ENCODE measurements at places on chromosomes 16 and 17.

DNA sequence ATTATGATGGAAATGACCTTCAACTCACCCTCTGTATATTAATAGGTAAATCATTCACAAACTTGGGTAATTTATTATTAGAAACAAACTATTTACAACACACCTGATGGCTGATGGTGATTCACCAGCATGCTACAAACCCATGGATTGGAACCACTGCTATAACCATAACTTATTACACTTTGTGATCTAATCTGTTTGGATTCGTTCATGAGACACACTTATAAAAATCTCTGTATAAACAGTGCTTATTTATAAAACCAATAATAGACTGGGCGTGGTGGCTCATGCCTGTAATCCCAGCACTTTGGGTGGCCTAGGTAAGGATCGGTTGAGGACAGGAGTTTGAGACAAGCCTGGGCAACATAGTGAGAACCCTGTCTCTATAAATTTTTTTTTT, 16.0 kb downstream of the SMIM36 start:
- DNase-seq = no peak

DNA sequence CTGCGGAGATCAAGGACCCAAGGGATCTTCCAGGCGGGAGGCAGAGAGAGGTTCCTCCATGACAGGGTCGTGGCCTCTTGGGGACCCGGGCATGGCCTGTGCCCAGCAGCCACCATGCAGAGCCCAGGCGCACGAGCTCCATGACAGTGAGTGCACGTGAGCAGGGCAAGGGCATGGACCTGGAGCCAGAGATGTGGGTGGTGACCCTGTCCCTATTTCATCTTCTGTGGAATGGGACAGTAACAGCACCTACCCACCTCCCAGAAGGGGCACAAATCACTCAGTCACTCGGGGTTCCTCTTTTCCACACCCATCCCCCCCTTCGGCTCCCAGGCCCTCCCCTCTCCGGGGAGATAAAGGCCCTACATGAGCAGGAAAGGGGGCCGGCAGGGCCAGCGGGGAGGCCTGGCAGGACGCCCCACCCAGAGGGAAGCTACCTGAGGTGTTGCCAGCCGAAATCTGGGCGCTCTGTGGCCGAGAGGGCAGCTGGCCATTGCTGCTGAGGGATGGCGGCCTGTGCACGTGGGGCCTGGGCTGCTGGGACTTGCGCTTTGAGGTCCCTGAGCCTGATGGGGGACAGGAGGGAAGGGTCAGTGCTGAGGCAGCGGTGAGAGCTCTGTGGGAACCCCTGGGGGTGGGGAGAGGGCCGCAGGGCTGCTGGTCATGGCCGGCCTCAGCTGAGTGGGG, 10.4 kb downstream of the UBALD2 start:
- no peak for DNase-seq

GRCh38 chr16:65218348-65218747, 96.5 kb upstream of the CDH11 start:
- DNase-seq = no peak

GRCh38 chr16:35734728-35735402, 2275.5 kb downstream of the TP53TG3F start:
- no peak for DNase-seq

- DNase-seq = no peak
Measured at GRCh38 chr16:10754941-10755340, 11.3 kb downstream of the NUBP1 start.

DNA sequence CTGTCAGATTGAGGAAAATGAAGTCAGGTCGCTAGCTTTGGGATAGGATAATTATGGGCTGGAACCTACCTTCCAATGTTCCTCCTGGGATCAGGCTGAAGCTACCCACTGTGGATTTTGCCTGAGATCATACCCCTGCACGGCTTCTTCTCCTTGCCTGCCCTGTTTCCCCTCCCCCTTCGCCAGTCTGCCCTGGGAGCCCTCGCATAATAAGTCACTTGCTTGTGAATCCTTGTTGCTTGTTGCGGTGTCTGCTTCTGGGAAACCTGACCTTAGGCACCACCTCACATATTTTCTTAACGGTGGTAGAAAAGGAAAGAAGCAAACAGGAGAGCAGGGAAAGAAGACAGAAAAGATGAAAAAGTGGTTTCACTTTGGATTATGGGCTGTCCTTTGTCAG, 13.3 kb upstream of the PMP22 start:
- DNase-seq = no peak

DNA sequence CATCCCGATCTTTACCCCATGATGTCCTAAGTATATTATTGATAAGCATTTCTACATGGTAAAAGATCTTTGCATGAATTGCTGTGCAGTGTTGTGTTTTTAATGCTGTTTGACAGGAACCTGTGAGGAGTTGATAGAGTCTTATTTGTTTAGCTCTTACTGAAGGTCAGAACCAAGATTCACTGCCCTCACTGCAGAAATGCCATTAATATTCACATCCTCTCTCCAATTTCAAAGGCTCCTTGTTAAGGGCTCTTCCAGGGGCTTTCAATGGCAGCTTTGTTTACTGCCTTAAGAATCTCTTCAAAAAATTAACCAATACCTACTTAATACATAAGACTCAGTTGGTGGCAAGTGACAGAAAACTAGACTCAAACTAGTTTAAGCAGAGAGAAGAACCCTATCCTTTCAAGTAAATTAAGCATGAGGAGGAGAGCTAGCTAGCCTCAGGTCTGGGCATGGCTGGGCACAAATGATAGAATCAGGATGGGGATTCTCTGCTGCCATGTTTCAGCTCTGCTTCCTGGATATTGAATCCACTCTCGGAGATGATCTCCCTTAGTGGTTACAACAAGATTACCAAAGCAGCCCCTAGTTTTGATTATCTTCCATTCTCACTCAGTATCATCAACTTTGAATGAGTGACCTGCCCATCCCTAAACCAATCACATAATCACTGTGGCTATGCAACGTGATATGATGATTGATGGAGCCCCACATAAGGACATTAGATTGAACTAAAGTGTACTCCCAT, 311.8 kb downstream of the CDH11 start:
- DNase-seq = no peak

DNA sequence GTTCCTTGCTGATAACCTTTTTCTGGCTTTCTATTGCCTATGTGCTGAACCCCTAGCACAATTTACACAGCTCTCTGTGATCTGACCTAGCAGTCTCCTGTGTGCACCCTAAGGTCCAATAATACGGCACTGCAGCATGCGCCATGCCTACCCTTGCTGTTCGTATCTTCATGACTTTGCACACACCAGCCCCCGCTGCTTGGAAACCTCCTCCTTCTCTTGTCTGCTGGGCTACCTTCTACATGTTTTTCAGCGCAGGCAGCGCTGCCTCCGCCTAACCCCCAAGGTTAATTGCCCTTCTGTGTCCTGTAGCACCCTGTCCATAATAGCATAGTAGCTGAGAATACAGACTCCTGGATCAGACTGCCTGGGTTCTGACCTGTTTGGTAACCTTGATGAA, 1.4 kb downstream of the STARD3 start:
- no peak for DNase-seq

- no peak for DNase-seq
Measured at GRCh38 chr16:85913688-85914422, 14.9 kb downstream of the IRF8 start.

- DNase-seq = no peak
Measured at GRCh38 chr16:49856672-49857330, 889 bp upstream of the ZNF423 start.

- no peak for DNase-seq
Measured at GRCh38 chr16:56860226-56861020, 4.6 kb upstream of the SLC12A3 start.

DNA sequence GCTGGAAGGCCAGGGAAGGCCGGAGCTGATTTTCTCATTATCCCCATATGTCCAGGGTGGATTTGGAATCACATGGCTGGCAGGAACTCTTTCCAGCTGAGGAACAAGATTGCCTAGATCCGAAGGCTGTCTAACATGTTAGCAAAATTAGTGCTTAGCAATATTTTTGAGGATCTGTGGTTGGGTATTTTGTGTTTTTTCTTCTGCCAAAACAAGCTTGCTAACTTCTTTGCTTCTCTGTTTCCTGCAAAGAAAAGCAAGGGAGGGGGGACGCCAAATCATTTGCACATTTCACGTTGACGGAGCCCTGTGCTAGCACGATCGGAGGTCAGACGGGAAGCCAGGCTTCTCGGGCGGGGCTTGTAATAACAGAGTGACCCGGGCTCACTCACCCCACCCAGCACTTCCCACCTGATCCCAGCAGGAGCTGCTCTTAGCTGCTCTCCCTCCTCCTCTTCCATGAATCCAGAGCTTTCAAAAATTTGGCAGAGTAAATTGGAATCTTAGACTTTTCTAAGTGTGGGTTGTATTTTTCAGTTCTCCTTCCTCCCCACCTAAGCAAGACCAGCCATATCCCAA, 33.3 kb upstream of the FOXF1 start:
- no peak for DNase-seq

GRCh38 chr16:8941718-8942344, 21.9 kb downstream of the USP7 start:
- no peak for DNase-seq

- DNase-seq = no peak
Measured at GRCh38 chr16:14063618-14064581, 7.2 kb upstream of the MRTFB start.

- DNase-seq = no peak
Measured at GRCh38 chr17:18241229-18241871, 15.9 kb downstream of the LLGL1 start.

DNA sequence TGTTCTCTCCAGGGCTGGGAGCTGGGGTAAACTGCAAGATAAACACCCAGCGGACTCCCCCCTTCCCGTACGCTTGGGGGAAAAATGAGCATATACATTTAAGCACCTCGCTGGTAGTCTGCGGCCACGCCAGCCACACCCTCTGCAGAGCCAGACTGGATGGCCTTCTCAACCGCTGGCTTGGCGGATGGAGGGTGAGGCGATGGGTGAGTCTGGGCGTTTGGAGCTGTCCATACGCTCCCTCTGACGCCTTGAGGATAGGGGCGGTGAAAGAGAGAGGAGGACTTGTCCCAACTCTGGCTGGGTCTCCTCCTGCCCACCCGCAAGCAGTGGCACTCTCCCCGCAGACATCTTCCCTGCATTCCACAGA, 1.0 kb downstream of the ITGA3 start:
- DNase-seq = no peak

- no peak for DNase-seq
Measured at GRCh38 chr17:17784657-17785267, 52.0 kb downstream of the SREBF1 start.

- no peak for DNase-seq
Measured at GRCh38 chr17:58920773-58921172, 165.1 kb downstream of the PPM1E start.

- DNase-seq = no peak
Measured at GRCh38 chr17:79295307-79295706, 220.7 kb downstream of the ENGASE start.

DNA sequence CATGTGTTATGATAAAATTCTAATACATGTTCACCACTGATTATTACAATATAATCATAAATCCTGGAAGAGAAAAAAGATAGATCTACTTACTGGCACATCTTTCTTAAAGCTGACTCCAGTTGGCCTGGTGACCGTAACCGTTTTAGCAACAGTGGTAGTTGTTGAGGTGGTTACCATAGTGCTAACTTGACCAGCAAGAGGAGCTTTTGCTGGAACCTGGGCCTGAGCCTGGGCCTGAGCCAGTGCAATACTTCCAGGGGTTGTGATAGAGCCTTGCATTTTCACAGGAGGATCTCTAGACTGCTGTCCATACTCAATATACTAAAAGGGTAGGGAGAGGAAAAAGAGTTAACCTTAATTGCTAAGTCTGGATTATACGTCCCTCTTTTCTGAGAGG, 36.2 kb downstream of the SETD6 start:
- no peak for DNase-seq

- no peak for DNase-seq
Measured at GRCh38 chr16:28027055-28027454, 36.5 kb downstream of the GSG1L start.

DNA sequence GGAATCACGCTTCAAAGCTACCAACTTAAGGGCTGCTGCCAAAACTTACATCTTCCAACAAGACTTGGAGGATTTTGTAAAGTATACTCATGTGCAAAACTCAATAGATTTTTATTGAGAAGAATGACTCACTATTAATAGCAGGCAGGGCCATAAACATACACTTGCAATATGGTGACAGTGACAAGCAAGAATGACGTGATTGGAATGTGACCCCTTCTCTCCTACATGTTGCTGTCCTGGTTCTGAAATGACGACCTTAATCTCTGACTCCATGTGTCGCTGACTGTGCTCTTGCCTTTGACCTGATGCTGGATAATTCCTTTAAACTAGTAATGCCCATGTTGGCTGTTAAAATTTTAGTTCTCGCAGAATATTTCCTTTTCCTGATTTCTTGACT, 174.5 kb downstream of the PARN start:
- no peak for DNase-seq

DNA sequence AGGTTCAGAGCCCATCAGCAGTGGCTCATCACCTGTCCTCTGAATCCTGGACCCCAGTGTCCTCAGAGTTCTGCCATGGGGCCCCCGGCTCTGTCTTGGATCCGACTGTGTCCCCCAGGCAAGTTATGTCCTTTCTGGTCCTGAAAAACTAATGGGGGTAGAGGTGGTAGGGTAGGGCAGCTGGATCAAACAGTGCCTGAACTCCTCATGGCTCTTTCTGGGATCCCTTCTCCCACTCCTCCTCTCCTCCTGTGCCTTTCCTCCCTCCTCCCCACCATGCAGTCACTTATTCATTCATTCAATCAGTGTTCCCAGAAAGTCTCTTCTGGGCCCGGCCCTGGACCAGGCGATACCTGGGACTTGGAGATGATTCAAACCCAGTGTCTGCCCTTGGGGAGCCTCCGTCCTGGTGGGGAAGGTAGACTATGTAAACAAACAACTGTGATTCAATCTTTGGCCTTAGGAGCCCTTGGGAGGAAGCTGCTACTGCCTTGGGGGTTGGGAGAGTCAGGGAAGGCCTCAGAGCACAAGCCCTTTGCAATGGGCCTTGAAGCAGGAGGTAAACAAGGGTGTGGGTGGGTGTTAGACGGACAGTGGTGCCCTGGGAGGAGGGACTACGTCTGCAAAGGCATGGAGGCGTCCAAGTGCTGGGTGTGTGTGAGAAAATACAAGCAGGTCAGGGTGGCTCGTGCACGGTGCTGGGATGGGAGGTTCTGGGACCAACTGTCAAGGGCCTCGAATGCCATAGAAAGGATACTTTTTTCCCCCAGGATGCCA, 6.4 kb upstream of the FAM83G start:
- DNase-seq = no peak

GRCh38 chr17:73890831-73891405, 246.7 kb upstream of the SDK2 start:
- DNase-seq = no peak

DNA sequence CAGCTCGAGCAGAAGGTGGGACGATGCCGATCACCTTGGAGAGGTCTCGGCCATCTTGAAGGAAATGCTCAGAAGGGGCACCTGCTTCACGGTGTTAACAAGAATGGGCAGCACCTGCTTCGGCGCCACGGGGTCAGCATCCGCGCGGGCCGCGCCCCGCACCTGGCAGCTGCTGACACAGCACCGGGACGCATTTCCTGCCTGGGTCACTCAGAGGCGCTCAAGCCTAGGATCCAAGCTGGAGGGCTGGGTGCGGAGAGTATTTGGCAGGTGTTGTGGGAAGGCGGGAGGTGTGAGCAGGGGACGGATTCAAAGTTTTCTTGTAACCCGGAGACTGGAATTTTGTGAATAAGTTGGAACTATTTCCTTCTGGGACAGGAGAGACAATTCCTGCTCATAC, 39.3 kb upstream of the AKTIP start:
- DNase-seq = no peak
